ENCODE measurements at places on chromosomes 5 and 9.

- no peaks in the 10 kb centered on the region for H3K27me3 ChIP-seq
- no peaks in the 10 kb centered on the region for H3K36me3 ChIP-seq
- H3K4me3 ChIP-seq, result no peak overlapping the region
- H3K4me1 ChIP-seq, result peaks cover 8% of the 10 kb centered on the region
- DNase-seq, result no peak
Measured at GRCh38 chr9:27361492-27361891, 64.5 kb upstream of the EQTN start.

- H3K27ac ChIP-seq, result no peak overlapping the region
- H3K27me3 ChIP-seq, result no peaks in the 10 kb centered on the region
- no peaks in the 10 kb centered on the region for H3K36me3 ChIP-seq
- DNase-seq, result no peak
- H3K4me1 ChIP-seq, result no peaks in the 10 kb centered on the region
Measured at GRCh38 chr5:126651013-126651577, 50.3 kb downstream of the PHAX start.

GRCh38 chr9:126838055-126838811 lies 22.2 kb upstream of the ZBTB34 start:
- DNase-seq, result no peak
- no peaks in the 10 kb centered on the region for H3K4me1 ChIP-seq
- no peaks in the 10 kb centered on the region for H3K27me3 ChIP-seq
- H3K4me3 ChIP-seq, result no peak overlapping the region

DNA sequence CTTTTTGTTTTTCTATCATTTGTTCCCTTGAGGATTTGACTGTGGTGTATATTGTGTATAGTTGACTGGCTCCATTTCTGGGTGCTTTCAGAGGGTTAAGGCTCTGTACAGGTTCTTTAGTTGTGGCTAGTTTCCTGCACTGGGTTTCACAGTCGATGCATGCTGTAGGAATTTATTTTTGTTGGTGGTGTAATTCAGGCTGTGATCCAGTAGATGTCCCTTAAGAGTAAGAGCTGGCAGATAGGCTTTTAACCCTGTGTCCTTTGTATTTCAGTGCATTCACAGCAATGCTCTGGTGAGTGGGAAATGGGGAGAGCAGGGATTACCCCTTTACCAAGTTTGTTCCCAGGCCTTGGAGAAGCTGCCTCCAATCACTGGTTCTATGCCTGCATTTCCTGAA lies 112.9 kb downstream of the SPATA31D1 start:
- H3K36me3 ChIP-seq, result no peaks in the 10 kb centered on the region
- H3K4me3 ChIP-seq, result no peak overlapping the region
- H3K4me1 ChIP-seq, result no peaks in the 10 kb centered on the region

- H3K27ac ChIP-seq, result no peak overlapping the region
- no peaks in the 10 kb centered on the region for H3K36me3 ChIP-seq
- no peak overlapping the region for H3K4me3 ChIP-seq
- DNase-seq, result no peak
- H3K4me1 ChIP-seq, result no peaks in the 10 kb centered on the region
- no peaks in the 10 kb centered on the region for H3K27me3 ChIP-seq
Measured at GRCh38 chr9:131885144-131885609, 145.3 kb upstream of the RAPGEF1 start.

- H3K4me1 ChIP-seq, result no peaks in the 10 kb centered on the region
- no peak for DNase-seq
- no peak overlapping the region for H3K4me3 ChIP-seq
- H3K27ac ChIP-seq, result no peak overlapping the region
- H3K27me3 ChIP-seq, result no peaks in the 10 kb centered on the region
- H3K36me3 ChIP-seq, result no peaks in the 10 kb centered on the region
Measured at GRCh38 chr5:56288873-56289601, 55.9 kb upstream of the ANKRD55 start.

DNA sequence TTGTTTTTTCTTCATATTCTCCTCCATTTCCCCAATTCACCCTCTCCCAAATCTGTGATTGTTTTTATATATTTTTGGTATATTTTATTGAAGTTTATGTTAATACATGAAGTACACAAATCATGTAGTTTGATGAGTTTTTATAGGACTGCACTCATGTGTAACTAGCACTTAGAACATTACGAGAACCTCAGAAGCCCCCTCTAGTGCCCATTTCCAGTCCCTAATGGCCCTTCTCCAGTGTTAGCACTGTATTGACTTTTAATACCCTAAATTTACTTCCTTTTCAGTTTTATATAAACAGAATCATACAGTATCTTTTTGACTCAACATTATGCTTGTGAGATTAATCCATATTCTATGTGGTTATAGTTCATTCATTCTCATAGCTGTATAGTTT lies 18.5 kb upstream of the FKTN start:
- H3K27me3 ChIP-seq, result no peaks in the 10 kb centered on the region
- H3K27ac ChIP-seq, result no peak overlapping the region
- no peak overlapping the region for H3K4me3 ChIP-seq
- H3K4me1 ChIP-seq, result no peaks in the 10 kb centered on the region
- H3K36me3 ChIP-seq, result no peaks in the 10 kb centered on the region

- H3K27me3 ChIP-seq, result no peaks in the 10 kb centered on the region
- H3K4me1 ChIP-seq, result no peaks in the 10 kb centered on the region
- no peak for DNase-seq
- no peaks in the 10 kb centered on the region for H3K36me3 ChIP-seq
Measured at GRCh38 chr9:121778252-121779225, 127.1 kb downstream of the DAB2IP start.

GRCh38 chr5:106656821-106657220 lies 1013.9 kb downstream of the EFNA5 start:
- no peak overlapping the region for H3K4me3 ChIP-seq
- no peaks in the 10 kb centered on the region for H3K4me1 ChIP-seq
- no peaks in the 10 kb centered on the region for H3K27me3 ChIP-seq
- H3K27ac ChIP-seq, result no peak overlapping the region
- no peak for DNase-seq

DNA sequence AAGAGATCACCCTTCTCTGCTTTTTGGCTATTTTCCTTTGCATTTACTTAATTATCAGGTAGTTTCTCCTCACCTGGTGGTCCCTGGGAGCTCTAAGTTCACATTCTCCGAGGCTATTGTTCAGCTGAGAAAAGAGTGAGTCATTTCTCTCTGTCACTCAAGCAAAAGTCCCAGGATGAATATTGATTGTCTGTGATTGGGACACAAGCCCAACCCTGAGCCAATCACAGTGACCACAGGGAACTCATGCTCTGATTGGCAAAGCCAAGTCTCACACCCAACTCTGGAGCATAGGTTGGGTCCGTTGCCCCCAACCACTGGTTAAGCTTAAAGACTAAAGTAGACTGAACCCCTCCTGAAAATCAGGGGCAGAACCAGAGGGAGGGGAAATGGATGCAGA lies 27.8 kb upstream of the FAT2 start:
- no peak for DNase-seq
- H3K4me3 ChIP-seq, result no peak overlapping the region
- H3K36me3 ChIP-seq, result no peaks in the 10 kb centered on the region

DNA sequence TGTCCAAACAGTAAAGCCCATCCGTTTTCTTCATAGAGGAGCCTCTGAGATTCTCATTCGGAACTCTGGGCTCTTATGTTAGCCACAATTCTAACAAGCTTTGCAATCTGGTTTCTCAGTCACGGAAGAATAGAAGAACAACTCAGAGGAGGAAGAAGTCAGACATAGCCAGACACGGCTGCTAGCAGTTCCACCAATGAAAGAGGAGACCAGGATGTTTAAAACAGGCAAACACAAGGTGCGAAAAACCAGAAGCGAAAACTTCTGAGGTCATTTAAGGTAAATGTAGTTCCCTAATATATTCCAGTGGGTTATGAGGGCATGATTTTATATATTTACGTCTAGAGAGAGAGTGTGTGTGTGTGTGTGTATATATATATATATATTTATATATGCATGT lies 34.1 kb upstream of the GDNF start:
- no peaks in the 10 kb centered on the region for H3K4me1 ChIP-seq
- DNase-seq, result no peak
- H3K4me3 ChIP-seq, result no peak overlapping the region
- no peak overlapping the region for H3K27ac ChIP-seq
- H3K27me3 ChIP-seq, result no peaks in the 10 kb centered on the region
- no peaks in the 10 kb centered on the region for H3K36me3 ChIP-seq

GRCh38 chr9:106286249-106286648 lies 576.7 kb upstream of the ZNF462 start:
- H3K4me3 ChIP-seq, result no peak overlapping the region
- no peaks in the 10 kb centered on the region for H3K27me3 ChIP-seq
- H3K27ac ChIP-seq, result no peak overlapping the region
- DNase-seq, result no peak
- no peaks in the 10 kb centered on the region for H3K4me1 ChIP-seq

DNA sequence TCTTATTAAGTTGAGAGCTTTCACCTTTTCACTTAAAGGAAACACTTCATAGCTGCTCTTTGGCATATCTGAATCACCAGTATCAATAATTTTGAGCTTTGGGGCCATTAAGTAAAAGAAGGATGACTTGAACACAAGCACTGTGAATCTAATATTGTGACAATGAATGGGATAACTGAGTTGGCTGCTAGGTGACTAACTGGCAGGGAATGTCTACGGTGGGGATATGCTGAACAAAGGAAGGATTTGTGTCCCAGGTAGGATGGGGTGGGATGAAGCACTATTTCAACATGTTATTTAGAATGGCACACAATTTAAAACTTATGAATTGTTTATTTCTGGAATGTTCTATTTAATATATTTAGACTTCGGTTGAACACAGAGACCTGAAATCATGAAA lies 123.6 kb downstream of the TEX10 start:
- H3K36me3 ChIP-seq, result peaks cover 7% of the 10 kb centered on the region
- H3K27ac ChIP-seq, result no peak overlapping the region
- no peaks in the 10 kb centered on the region for H3K4me1 ChIP-seq
- H3K4me3 ChIP-seq, result no peak overlapping the region
- DNase-seq, result no peak

DNA sequence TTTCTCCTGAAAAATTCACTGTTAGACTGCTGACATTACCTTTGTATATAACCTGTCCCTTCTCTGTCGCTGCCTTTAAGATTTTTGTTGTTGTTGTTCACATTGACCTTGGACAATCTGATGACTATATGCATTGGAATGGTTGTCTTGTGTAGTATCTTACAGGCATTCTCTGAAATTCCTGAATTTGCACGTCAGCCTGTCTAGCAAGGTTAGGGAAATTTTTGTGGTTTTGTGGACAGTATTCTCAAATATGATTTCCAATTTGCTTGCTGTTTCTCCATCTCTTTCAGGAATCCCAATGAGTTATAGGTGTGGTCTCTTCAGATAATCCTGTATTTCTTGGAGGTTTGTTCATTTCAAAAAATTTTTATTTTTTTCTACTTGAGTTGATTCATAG lies 140.8 kb downstream of the PRR16 start:
- no peak overlapping the region for H3K27ac ChIP-seq
- no peaks in the 10 kb centered on the region for H3K27me3 ChIP-seq
- no peak overlapping the region for H3K4me3 ChIP-seq
- DNase-seq, result no peak
- no peaks in the 10 kb centered on the region for H3K36me3 ChIP-seq

GRCh38 chr5:168800701-168801100 lies 221.5 kb upstream of the PANK3 start:
- H3K36me3 ChIP-seq, result no peaks in the 10 kb centered on the region
- no peak overlapping the region for H3K4me3 ChIP-seq
- no peak overlapping the region for H3K27ac ChIP-seq
- no peak for DNase-seq
- no peaks in the 10 kb centered on the region for H3K4me1 ChIP-seq

DNA sequence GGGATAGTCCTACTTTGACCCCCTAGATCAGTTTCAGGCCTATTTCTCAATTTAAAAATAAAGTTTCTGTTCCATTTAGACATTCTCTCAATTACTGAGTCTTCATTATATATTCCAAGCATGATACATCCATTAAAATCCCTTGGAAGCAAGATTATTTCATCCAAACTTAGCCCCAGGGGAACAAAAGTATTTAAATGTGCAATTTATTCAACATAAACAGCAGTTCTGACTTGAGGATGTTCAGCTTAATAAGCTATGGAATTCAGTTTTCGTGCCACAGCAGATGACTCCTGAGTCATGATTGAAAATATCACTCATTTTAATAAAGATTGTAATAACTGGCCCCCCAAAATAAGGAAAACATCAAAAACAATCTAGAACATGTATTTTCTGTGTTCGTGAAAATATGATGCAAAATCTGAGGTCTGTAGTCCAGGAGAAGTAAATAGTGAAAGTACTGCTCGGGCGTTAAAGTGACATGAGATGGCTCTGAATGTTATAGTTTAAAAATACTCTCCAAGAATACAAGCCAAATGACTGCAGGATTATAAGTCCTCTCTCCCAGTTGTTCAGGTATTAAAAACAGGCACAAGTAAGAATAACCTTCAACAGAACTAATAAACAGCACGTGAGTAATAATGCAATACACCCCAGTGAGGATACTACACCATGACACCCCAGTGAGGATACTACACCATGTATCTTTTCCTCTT lies 67.1 kb downstream of the RETREG1 start:
- H3K4me1 ChIP-seq, result no peaks in the 10 kb centered on the region
- no peak overlapping the region for H3K4me3 ChIP-seq
- H3K27ac ChIP-seq, result no peak overlapping the region
- H3K36me3 ChIP-seq, result no peaks in the 10 kb centered on the region
- DNase-seq, result no peak

DNA sequence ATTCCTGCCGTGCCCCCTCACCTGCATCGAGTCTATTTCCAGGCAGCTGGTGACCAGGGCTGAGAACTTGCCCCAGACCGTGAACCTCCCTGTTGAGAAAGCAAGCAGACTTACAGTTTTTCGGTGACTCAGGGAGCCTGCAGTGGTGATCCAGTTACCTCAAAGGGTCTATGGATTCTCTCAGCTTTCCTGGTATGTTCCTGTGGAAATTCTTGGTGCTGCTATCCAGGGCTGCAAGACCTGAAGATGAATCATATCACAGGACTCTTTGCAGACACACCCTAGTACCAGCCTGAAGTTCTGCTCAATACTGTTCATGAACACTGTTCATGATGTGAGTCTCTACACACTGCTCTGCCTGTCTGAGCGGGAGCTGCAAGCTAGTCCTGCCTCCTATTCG lies 154.7 kb downstream of the WDR70 start:
- no peak overlapping the region for H3K4me3 ChIP-seq
- DNase-seq, result no peak
- no peaks in the 10 kb centered on the region for H3K4me1 ChIP-seq
- no peaks in the 10 kb centered on the region for H3K27me3 ChIP-seq

GRCh38 chr5:180811623-180812124 lies 9.1 kb upstream of the MGAT1 start:
- H3K27ac ChIP-seq, result peak overlapping the region; percentile 97
- H3K36me3 ChIP-seq, result no peaks in the 10 kb centered on the region
- H3K27me3 ChIP-seq, result no peaks in the 10 kb centered on the region
- no peak overlapping the region for H3K4me3 ChIP-seq
- DNase-seq, result no peak

DNA sequence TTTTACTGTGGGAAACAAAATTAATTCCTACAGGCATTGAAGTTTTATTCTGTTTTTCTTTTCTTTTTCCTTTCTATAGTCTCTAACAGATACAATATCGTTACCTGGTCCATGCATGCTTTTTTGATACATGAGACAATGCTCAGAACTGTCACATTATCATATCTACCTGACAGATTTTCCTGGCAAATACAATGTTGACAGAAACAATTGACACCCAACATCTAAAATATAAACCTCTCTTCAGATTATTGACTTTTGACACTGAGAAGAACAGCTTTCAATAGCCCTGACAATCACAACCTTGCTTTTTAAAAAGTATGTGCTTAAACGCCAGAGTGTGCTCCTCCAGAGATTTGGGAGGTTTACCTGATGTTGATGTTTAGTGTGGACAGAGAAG lies 2334.6 kb upstream of the WWC1 start:
- no peaks in the 10 kb centered on the region for H3K4me1 ChIP-seq
- no peak overlapping the region for H3K4me3 ChIP-seq
- H3K27ac ChIP-seq, result no peak overlapping the region
- H3K36me3 ChIP-seq, result no peaks in the 10 kb centered on the region
